ENCODE measurements at places on chromosomes 3 and 15.

DNA sequence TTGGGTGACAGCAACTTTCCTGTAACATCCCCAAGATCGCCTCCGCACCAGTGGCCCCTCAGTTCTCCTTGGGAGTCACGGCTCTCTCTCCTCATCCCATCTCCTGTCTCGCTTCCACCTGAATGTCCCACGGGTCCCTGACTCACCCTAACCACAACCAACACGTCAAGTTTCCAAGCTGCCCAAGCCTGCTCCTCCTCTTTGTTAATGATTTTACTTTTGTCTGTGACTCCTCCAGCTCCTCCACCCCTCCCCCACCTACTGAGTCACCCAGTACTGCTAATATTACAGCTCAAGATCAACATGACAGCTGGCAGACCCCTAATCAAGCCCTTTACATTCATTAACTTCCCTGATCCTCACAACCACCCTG is 39.3 kb downstream of the BDH1 start:
- DNase-seq: no peak

DNA sequence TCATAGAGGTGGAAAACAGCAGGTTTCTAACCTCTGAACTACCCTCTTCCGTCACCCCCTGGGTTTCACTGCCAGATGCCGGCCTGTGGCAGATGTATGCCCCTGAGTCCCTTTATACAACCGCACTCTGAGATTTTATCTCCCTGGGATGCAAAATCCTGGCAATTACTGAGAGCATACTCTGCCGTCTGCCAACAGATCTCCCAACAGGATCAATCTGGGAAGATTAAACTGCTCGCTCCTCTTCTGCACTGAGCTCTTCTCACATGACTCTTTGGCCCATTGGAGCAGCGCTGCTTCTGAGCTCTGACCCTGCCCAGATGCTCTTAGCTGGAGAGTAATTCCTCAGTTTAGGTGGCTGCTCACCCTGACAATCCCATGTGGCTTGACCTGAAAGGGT is 133.2 kb downstream of the LIPC start:
- no peak for DNase-seq

GRCh38 chr15:82985688-82986441 is at the start of gene RAMAC:
Gene RAMAC (plus strand): TSS chr15:82986210. CDS start chr15:82989019, 2,809 bp downstream.
- DNase-seq: peak; percentile 84

DNA sequence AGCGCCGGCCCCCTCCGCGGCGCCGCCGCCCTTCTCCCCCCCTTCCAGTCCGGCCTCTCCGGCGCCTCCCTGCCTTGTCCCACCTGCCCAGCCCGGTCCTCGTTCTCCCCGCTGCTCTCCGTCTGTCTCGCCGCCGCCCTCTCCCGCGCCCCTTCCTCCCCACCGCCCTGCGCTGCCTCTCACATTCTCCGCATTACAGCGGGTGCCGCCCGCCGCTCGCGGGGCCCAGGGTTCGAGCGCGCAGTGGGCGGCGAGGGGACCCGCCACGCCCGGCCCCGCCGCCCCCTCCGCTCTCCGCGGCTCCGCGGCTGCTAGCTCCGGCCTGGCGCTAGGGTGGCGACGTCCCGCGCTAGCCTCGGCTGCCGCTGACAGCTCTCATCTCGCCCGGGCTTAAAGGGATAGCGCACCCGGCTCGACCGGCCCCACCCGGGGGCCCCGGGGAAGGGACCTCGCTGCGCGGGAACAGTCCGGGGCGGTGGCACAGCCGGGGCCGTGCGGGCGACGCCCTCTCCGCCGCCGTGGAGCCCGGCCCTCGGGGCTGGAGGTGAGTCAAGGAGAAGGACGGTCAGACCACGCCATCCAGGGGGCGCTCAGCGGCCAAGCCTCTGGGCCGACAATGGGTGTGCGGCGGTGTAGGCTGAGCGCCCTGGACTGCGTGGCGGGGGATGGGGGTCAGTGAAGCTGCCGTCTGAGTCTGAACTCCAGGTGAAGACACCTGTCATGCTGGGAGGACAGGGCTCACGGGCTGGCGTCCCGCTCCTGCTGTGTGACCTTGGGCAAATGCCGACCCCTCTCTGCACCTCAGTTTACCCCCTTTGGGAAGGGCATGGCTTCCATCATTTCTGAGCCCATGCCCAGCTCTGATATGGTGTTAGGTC is 187.4 kb upstream of the LINGO1 start:
- DNase-seq: no peak

- DNase-seq: no peak
Observed at GRCh38 chr3:111517801-111518200, 24.2 kb upstream of the CD96 start.

DNA sequence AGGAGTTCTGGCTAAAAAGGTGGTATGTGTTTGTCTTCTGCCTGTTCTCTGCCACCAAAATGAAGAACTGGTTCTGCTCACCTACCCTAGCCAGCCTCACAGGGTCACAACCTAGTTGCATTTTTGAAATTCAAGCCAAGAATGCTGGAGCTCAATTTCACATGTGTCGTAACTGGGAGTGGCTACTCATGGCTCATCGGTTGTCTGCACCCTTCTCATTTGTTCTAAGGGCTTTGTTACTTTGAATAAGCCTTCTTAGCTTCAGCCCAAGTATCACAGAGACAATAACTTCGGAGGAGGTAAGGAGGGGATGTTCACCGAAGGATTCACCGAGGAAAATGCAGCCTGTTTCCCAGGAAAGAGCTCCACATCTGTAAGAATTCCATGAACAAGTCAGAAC is 134.3 kb upstream of the RARB start:
- no peak for DNase-seq

DNA sequence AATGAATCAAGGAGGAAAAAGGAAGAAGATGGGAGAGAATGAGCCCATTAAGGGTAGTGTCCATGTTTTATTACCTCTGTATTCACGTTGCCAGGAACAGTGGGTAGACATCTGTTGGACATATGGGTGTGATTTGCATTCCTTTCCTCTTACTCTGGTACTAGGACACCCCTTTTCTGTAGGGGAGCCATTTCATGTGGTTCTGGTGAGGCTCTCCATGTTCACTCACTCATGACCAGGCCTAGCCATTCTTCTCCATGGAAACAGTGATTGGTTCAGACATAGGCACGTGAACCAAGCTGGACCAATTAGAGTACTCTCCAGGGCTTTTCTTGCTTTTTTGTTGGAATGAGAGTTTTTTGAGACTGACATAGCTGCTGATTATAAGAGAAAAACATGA is 39.6 kb upstream of the PDCD6IP start:
- DNase-seq: no peak

DNA sequence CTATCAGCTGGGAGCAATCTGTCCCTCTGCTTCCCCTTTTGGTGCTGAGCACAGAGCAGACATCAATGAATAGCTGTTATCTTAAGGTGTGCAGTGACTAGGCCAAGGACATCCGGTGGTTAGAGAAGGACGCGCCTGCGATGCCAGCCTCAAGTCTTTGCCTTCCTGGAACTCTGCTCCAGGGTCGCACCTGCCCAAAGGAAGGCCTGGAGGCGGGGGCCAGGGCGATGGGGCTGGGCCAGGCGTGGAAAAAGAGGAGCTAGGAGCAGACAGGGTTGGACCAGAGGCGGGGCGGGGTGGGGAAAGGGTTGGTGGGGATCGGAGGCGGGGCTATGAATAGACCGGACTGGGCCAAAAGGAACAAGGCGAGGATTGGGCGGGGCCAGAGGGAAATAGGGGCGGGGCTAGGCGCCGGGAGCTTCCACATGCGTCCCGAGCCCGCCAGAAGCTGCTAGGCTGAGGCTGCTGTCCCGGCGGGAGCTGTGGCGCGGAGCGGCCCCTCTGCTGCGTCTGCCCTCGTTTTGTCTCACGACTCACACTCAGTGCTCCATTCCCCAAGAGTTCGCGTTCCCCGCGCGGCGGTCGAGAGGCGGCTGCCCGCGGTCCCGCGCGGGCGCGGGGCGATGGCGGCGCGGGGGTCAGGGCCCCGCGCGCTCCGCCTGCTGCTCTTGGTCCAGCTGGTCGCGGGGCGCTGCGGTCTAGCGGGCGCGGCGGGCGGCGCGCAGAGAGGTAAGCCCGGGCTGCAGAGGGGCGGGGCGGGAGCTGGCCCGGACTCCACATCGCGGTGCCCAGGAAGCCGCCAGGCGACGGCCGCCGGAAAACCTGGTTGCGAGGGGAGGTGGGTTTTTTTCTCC is at the start of gene CHRNA5:
CHRNA5 (plus strand) TSS at position 424 of the 854 bp plus-strand sequence; CDS start at position 624, 200 bp downstream.
- peak; percentile 37 for DNase-seq

DNA sequence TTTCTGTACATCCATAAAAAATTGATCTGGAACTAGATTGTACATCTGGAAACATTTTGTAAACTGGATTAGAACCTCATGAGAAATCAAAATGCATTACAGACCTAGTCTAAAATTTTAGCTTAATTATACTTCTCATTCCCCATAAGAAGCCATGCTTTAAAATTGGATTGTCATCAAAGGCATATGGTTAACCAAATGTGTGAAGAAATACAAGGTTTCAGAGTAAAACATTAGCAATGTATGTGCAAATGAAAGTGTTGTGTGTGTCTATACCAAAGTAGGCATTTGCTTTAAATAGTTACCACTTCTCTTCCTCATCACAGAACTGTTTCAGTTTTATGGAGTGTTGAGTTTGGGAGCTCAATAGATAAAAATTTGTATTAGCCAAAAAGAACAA is 968.7 kb downstream of the EPHA3 start:
- DNase-seq: no peak

GRCh38 chr15:67446449-67446848 is 74.5 kb upstream of the C15orf61 start:
- DNase-seq: no peak

GRCh38 chr3:125172346-125172745 is 40.2 kb downstream of the SLC12A8 start:
- no peak for DNase-seq

GRCh38 chr3:190902292-190902691 is 39.8 kb upstream of the GMNC start:
- no peak for DNase-seq

DNA sequence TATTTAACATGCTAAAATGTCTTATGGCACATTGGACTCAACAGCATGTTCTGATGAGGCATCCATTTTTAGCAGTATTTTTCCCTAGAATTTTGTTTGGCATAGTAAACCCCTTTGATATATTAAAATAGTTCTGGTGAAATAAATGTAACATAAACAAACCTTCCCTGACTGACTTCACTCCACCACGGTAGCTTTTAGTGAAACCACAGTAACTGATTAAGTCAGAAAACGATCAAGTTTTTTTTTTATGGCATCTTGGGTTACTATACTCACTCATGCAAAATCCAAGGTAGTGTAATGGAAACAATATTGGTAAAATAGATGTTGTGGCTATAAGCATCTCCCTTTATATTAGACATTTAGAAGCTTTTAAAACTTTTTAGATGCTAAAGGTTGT is 2.8 kb downstream of the SERP1 start:
- DNase-seq: no peak

- DNase-seq: no peak
Observed at GRCh38 chr3:135069406-135069805, 274.3 kb downstream of the EPHB1 start.

DNA sequence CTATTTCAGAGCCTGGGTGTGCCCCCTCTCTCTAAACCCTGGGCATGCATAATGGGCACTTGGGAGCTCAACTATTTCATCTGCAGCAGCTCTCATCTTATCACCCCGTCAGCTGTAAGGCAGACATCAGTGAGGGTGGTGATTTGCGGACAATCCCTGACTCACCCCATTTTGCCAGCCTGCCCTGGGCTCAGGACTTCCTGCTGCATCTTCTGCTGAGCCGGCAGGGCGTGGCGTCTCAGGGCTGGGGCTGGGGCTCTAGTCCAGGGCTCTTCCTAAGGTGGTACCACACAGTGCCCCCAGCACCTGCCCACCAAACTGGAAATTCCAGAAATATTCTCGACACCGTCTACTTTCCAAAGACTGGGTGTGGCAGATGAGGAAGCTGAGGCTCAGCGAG is 925 bp upstream of the PSTPIP1 start:
- DNase-seq: peak; percentile 56

GRCh38 chr15:87827131-87827530 is 429.4 kb downstream of the NTRK3 start:
- DNase-seq: no peak

- no peak for DNase-seq
Observed at GRCh38 chr3:149366941-149367840, 10.3 kb downstream of the TM4SF1 start.

DNA sequence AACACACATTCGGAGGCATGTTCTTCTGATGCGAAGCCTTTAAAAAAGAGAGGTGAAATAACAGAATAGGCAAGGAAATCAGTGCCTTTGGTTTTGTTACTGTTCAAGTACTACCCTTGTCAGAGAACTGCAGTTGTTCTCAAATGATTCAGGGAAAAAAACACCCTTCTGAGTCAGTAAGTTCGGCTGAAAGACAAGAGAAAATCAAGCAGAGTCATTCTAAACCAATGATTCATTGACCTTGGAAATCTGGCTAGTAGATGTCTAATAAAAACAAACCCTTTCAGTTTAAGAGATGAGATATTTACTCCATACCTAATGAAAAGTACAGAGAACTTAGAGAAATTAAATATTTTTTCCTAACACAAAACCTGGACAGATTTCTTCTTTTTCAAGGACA is 72.7 kb upstream of the ABI3BP start:
- no peak for DNase-seq

DNA sequence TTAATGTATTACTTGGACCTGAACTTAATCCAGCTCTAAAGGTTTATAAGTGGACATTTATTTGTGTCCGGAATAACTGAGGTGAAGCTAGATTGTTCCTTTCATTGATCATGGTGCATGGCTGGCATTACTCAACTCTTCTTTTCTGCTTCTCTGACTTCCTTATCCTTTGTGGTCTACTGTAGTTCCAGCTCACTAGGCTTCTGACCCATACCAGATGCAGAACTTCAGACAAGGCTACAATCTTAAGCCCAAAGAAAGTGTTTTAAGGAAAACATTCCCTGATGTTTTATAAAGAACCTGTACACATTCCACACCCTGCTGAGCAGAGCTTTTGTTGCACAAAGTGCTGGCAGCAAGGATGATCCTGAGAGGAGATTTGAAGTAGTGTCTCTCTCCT is 250.8 kb upstream of the TGFBR2 start:
- no peak for DNase-seq

GRCh38 chr3:155785662-155786295 is 20.3 kb downstream of the C3orf33 start:
- DNase-seq: no peak

- no peak for DNase-seq
Observed at GRCh38 chr15:99042892-99043291, 35.3 kb upstream of the PGPEP1L start.

- no peak for DNase-seq
Observed at GRCh38 chr15:27124287-27124871, 153.4 kb downstream of the GABRG3 start.

DNA sequence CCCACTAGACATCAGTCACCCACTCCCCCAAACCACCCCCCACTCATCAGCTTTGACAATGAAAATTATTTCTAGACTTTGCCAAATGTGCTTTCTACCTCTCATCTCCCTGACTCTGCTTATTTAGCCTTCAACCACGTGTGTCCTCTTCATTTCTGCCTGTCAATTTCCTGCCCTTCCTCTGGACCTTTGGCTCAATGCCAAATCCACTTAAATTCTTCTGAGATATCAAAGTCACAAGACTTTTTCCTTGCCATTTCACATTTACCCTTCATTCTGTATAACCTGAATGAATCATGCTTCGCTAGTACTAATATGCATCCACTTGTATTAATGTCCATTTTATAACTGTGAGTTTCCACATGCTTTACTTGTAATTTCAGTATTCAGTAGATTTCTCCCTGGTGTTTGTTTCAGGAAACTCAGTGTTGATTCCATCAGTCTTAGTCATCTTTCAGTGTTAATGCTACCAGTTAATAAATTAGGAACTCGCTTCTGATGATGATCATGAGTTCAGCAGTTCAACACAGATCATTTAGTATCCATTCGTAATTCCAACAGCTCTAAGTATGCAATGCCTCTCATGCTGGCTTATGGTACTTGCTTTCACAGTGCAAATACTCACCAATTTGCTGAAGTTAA is 128.2 kb upstream of the OSTN start:
- DNase-seq: no peak

- DNase-seq: no peak
Observed at GRCh38 chr15:38084289-38084688, 149.8 kb downstream of the TMCO5A start.
